ENCODE measurements at places on chromosomes 7 and 10.

GRCh38 chr10:132638130-132638515 lies 100.5 kb downstream of the INPP5A start:
- peak; percentile 13 for DNase-seq

DNA sequence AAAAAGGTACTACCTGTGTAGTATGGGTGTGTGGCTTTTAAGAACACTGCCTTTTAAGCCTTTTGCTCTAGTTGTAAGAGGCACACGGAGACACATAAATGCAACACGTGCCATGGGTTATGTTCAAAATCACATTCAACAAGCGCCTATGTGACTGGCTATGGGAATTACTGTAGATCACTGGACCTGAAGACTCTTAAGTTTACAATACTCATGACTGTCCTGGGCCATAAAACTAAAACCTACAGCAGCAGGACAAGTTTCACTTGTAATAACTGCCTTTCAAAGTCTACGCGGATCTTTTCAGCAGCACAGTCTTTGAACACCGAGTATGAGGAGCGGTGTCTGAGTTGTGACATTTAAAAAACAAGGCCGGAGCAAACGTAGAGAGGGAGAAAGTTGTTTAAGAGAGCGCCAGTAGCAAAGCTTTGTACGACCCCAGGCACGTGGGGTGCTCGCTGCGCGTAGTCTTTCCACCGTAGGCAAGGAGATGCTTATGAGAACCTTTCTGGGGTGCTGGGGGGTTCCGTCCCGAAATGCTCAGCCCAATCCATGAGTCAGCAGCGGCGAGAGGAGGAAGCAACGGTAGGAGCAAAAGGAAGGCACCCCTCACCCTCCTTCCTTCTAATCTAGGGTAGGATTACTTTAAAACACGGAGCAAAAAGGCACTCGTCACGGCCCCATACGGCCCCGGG lies 662 bp downstream of the DNAJC2 start:
- no peak for DNase-seq

DNA sequence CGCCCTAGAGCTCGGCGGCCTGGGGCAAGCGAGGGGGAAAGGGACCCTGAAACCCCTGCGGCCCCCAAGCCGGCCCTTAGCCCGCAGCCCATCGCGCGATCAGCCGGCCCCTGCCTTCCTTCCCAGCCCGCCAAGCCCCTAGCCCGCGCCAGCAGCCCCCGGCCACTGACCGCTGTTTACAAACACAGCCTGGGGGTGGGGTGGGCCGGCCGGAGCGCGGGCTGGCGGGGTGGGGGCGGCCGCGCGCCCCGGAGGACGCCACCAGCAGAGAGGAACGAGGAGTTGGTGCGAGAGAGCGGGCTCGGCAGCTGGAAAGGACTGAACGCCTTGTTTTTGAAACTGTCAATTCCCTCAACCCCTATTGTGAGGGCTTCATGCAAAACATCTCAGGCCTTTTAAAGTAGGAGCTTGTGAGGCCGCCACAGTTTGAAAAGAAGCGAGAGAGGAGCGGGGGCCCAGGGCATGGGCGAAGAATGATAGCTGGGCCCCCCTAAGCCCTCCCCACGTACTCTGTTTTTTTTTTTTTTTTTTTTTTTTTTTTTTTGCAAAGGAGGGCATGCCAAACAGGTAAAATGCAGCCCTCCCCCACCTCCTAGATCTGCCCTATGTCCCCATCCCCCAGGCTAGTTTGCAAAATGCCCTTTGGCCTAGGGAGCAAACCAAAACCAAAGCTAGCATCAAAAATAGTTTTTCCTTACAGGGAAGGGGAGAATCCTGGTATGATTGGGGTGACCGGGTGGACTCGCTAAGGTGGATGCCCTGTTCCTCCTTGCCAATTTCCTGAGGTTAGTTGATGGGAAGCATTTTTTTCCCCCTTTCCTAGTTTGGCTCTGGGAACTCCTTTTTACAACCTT lies 15.0 kb downstream of the SKIDA1 start:
- DNase-seq, result no peak

- peak; percentile 91 for DNase-seq
Measured at GRCh38 chr7:149497467-149498261, at the start of gene ZNF746. Gene ZNF746, minus strand, starts transcription at chr7:149497809. Its CDS starts 273 bp downstream, at chr7:149497536.

DNA sequence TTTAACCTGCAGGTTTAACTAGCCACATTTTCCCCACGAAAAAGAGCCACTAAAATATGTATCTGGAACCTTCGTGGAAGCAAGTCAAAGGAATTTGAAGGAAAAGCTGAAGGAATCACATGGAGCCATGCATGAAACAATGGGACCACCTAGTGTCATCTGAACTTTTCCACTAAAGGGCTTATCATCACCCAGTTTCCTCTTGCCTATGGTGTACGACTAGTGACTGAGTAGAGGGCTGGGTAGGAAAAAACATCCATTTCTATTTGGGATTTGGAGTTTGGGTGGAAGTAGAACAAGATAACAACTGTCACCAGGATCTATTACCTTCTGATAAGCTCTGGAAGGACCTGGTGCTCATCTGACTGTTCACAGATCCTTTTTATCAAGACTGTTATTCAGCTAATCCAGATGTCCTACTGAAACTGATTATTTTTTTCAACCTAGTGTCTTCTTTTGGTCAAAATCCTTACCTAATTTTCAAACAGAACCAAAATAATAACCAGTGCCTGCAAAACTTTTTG lies 153.2 kb upstream of the COL1A2 start:
- DNase-seq, result no peak

DNA sequence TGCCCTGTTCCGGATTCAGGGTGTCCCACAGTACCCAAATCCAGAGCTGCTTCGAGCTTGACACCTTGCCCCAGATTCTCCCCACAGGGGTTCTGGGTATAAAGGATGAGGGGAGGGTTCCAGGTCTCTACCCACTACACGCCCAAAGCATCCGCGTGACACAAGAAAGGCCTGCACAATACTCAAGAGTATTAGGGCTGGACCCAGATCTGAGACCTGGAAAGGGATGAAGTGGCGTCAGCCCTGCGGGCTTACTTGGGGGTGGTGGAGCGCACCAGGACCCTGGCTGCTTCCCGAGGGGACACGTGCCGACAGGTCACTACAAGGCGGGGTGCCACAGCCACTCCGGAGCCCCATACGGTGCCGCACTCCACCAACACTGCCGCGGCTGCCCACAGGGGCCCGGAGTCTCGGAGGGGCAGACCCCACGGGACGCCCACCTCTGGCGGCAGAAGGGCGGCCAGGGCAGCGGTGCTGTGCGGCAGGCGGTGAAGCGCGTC lies 1.3 kb downstream of the TYSND1 start:
- DNase-seq, result peak; percentile 42

DNA sequence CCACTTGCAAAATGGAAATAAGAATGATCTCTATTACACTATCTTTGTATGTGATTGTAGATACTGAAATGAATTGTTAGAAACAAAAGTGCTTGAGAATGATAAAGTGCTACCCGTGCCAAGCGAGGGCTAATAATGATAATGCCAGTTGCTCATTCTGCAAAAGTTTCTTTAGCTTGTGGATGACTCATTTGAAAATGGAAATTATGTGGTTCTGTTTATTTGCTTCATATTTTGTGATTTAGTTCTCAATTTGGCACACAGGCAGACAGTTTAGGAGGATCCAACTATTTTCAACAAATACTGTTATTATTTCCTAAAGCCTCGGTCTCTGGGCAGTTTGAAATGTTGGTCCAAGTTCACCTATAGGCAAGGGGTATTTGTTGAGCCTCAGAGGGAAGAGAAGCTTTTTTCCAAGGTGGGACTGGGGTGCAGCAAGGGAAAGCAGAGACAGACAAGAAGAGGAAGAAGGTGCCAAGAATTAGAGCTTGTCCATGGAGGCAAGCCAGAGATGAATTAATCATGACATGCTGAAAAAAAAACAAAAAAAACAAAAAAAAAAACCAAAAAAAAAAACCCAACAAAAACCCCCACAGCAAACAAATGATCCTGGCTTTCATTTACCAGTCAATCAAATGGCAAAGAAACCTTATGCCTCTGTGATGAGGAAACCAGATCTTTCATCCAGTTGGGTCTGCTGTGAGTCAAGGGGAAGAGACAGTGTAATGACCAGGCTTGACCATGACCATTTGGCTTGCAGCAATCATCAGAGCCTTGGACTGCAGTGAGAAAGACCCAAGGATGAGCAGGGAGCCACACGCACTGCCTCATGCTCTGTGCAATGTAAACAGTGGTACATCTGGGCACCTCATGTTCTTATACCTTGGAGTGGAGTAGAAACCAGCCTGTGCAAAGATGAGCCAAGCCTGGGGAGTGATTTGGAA lies 285.0 kb upstream of the HABP2 start:
- DNase-seq, result no peak

DNA sequence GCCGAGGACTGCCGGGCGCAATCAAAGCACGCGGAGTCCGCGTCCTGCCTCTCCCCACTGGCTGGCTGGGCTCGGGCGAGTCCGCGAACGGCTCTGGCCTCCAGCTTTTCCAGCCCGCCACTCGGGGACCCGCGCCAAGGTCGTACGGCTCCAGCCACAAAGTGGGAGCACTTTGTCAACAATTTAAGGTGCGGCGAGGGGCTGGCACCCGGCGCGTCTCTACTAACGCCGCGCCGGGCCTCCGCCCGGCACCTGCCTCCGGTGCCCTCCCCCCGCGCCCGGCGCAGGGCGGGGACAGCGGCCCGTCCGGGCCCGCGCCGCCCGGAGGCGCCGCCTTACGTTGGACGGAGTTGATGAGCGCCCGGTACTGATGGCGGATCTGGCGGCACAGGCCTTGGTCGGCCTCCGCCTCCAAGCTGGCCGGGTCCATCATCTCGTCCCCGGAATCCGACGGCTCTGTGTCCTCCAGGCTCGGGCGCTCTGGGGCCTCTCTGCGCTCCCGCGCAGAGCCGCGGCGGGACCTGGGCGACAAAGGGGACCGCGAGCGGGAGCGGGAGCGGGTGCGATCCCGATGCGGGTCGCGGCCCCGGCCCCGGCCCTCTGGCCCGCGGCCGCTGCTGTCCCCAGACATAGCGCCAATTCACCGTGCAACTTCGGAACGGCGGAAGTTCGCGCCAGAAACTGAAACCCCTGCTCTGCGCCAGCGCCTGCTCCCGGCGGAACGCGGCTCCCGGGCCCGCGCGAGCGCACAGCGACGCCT lies at the start of gene NSMCE4A:
Gene NSMCE4A (minus strand): TSS at position 683 of the 760 bp plus-strand sequence. CDS start 52 bp downstream, at position 631.
- peak; percentile 84 for DNase-seq

- no peak for DNase-seq
Measured at GRCh38 chr7:122140918-122141317, 3.1 kb downstream of the AASS start.

- DNase-seq, result no peak
Measured at GRCh38 chr10:51567271-51567670, 132.1 kb downstream of the CSTF2T start.
